ENCODE measurements at places on chromosomes 12 and 14.

DNA sequence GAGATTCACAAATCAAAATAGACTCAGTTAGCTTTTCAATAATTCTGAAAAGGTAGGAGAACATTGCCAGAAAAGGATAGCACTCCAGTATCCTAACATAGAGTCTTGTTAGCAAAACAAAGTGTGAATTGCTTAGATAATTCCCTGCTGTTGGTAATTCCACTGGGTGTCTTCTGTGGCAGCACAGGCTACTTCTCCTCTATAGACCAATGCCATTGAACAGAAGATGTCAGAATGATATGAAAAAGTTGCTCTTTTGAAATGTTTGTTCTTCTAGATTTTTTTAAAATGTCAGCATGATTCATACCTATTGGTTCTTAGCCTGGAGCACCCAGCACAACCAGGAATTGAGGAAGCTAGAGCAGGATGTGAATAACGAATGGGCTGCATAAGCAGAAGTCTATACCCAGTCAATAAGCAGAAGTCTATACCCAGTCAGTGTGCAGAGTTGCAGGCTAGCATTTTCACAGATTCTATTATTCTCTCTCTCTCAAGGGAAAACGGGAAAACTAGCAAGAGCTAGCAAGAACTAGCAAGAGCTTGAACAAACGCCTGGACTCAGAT lies 112.8 kb downstream of the SYT1 start:
- H3K27ac ChIP-seq = no peak overlapping the region
- no peak for DNase-seq
- H3K36me3 ChIP-seq = no peaks in the 10 kb centered on the region
- no peak overlapping the region for H3K4me3 ChIP-seq
- H3K4me1 ChIP-seq = no peaks in the 10 kb centered on the region

GRCh38 chr12:119694111-119694510 lies 26.2 kb downstream of the PRKAB1 start:
- no peak overlapping the region for H3K27ac ChIP-seq
- peaks cover 3% of the 10 kb centered on the region for H3K4me1 ChIP-seq
- no peak overlapping the region for H3K4me3 ChIP-seq
- no peak for DNase-seq

- peaks cover 3% of the 10 kb centered on the region for H3K4me1 ChIP-seq
- H3K36me3 ChIP-seq = no peaks in the 10 kb centered on the region
- H3K27me3 ChIP-seq = no peaks in the 10 kb centered on the region
- no peak overlapping the region for H3K4me3 ChIP-seq
- DNase-seq = no peak
Measured at GRCh38 chr14:52063052-52063462, 5.8 kb downstream of the NID2 start.

GRCh38 chr12:102675672-102676071 lies 195.3 kb upstream of the IGF1 start:
- no peak overlapping the region for H3K27ac ChIP-seq
- H3K36me3 ChIP-seq = no peaks in the 10 kb centered on the region
- DNase-seq = no peak
- H3K4me3 ChIP-seq = no peak overlapping the region

DNA sequence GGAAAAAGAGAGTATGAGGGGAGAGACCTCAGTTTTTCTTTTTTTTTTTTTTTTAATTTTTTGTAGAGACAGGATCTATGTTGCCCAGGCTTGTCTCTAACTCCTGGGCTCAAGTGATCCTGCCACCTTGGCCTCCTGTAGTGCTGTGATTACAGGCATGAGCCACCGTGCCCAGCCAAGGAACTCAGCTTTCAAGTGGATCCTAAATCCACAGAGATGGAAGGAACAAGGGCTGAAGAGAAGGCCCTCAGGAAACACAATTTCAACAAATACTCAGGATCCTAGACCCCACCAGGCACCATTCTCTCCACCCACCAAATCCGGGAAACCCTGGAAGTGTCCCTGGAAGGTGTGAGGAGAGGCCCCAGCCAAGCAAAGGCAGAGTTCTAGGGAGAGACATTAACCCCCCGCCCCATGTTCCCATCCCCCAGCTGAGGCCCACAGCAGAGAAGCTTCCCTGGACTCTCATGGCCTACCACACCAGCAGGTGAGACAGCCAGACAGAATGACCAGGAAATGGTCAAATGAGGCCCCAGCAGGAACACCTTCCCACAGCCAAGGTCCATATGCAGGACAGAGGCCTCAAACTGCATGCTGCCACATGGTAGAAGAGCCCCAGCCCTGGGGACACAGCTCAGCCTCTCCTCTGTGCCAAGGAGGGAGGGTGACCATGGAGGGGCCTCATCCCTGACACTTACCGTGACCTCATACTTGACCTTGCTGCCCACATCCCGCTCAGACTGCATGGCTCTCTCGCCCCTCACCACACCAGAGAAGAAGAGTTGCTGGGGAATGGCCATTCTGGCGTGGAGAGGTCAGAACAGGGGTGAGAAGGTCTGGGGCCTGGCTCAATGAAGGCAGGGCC lies 14.1 kb downstream of the ITGA7 start:
- no peaks in the 10 kb centered on the region for H3K4me1 ChIP-seq
- peaks cover 85% of the 10 kb centered on the region for H3K36me3 ChIP-seq
- H3K4me3 ChIP-seq = no peak overlapping the region

GRCh38 chr14:70908935-70909641 lies 1.8 kb downstream of the PCNX1 start:
- no peaks in the 10 kb centered on the region for H3K27me3 ChIP-seq
- H3K4me3 ChIP-seq = peak overlapping the region; percentile 93

- peaks cover 37% of the 10 kb centered on the region for H3K36me3 ChIP-seq
- no peak for DNase-seq
- H3K4me1 ChIP-seq = peaks cover 3% of the 10 kb centered on the region
- H3K27ac ChIP-seq = no peak overlapping the region
- no peaks in the 10 kb centered on the region for H3K27me3 ChIP-seq
Measured at GRCh38 chr12:124323771-124324530, 29.1 kb downstream of the RFLNA start.

Measured in ascending aorta (tissue), 2 donors.